GM23248 (cell line): ENCODE measurements at places on chromosomes 16 and 17. TPM values are rescaled to one million over a fixed set of nuclear protein-coding genes. Genes with fewer than 3 reads are reported as not detected.

- no peak for DNase-seq
These were observed 289.8 kb downstream of the MAF start for GRCh38 chr16:79310710-79311109.

DNA sequence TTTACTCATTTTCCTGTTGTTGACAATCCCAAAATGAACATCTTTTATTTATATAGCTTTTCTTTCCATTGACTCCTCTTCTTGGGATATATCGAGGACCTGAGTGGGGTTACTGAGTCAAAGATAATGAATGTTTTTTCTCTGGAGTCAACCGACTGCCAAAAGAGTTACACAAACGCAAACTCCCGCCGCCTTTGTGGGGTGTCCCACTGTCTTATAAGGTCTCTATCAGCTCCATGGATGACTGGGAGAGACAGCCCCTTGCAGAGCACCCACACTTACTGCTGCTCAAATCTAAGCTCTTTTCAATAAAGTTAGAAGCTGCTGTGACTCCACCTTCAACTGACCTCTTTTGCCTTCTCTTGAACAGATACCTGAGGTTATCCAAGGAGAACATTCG lies 25.2 kb downstream of the C16orf78 start:
- no peak for DNase-seq

- DNase-seq: no peak
These were observed 9.3 kb downstream of the CEP295NL start for GRCh38 chr17:78893684-78894083.

DNA sequence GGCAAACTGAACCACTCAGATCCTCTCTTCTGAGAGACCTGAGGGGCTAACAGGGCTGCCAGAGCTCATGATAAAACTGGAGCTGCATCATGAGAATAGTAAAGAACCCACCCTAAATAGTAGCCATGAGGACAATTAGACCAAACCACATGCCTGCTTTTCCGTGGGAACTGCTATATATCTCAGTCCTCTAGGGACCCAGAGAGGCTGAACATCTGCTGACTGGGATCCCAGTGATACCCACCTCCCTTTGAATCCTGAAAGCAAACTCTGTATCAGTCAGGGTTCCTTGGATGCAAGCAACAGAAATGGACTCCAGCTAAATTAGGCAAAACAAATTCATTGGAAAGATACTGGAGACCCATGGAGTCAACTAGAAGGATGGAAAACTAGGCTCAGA lies 6.5 kb downstream of the MT1X start:
- DNase-seq: peak; percentile 10

DNA sequence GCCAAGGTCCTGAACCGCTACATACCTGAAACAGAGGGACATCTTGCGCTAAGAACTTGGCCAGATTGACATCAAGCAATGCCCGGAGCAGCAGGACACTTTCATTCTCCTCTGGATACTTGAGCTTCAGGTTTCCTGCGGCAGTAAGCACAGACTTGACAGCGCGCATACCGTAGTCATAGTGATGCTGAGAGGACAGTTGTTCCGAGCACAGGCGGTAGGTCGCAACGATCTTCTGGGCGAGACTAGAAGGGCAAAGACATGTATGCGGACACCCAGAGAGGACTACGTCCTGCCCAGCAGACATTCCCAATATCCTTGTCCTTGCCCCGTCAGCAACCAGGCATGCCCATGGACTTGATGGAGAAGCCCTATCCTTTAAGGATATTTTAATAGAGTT lies 112.9 kb downstream of the DNAH3 start:
- no peak for DNase-seq

DNA sequence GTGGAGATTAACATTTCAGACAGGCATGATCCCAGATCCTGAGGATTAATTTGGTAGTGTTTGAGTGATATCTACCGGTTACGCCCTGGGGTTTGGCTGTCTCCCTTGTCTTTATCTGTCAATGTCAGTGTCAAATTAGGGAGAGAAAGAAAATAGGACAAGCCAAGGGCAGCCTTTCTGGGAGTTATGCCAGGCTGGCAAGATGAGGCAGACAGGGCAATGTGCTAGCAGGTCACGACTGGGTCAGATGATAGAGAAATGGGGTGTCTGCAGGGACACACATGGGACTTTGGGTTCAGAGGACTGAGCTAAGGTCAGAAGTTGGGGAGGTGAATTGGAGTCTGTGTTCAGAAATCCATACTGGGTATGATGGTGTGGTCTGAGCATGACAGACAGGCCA lies 27.4 kb upstream of the LYRM9 start:
- DNase-seq: no peak

DNA sequence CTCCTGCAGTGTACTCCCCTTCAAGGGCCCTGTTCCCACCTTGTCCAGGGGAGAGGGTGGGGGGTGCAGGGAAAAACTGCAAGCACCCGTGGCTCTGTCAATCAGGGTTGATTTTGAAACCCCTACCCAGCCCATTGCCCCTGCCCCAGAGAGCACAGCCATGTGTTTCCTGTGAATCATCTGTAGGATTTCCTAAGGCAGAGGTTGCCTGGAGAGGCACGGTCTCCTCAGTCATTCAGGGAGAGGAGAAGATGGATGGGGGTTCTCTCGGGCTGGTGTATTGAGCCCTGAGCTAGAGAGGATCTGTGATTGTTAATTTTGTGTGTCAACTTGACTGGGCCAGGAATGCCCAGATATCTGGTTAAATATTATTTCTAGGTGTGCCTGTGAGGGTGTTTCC lies 3.5 kb upstream of the AGRP start:
- DNase-seq: no peak

DNA sequence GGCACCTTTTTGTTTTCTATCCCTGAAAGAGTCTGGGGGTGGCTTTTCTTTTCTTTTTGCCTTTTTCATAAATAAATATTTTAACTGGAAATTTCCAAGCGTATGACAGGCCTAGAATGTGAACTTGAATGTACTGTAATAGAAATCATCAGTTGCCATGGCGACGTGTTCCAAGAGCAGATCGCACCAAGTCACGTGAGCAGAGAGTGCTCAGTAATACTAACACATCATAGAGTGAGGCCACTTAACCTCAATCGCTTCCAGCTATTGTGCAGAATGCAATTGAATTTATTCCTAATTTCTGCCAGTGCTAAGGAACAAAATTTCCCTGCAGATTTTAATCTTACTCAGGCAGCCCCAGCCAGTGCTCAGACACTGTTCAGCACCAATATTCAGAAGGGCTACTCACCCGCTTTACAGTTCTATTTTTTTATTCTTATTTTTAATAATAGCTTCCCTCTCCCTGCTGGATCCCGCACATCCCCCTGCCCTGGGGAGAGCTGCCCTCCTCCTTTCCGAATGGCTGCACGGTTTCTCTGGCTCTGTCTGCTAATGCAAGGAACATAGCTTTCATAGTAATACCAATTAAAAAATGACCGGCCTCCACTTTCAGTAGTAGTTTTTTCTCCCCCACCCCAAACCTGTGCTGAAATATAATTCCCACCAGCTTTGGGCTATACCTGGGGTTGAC lies 26.2 kb upstream of the PMFBP1 start:
- peak; percentile 91 for DNase-seq

DNA sequence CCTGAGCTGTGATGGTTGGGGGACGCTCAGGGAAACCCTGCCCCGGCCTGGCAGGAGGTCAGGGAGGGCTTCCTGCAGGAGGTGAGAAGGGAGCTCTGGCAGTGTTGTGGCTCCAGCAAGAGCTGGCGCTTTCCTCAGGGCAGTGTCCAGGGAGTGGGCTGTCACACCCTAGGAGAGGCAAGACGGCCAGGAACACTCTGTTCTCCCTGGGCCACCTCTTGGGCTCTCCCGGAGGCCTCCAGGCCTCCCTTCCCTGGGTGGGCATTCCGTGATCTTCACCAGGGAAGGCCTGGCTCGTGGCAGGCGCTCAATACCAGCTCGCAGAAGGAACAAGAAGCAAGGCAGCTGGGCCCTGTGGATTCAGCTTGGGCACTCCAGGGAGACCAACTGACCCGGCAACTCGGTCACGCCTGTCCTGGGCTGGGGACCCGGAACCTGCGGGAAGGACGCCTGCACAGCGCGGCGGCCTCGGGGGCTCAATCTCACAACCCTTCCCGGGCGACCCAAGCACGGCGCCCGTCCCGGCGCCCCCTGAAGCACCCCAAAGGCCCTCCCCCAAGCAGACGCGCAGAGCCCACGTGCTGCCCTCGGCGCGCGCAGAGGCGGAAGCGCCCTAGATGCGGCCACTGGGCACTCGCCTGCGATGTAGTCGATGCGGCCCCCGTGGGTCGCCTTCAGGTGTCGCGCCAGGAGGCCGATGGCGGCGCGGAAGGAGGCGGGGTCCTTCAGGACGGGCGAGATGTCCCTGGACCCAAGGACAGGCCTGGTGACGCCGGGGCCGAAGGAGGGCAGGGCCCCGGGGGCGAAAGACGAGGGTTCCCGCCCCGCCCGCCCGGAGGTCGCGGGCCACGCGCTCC lies 588 bp downstream of the APRT start:
- DNase-seq: peak; percentile 89

DNA sequence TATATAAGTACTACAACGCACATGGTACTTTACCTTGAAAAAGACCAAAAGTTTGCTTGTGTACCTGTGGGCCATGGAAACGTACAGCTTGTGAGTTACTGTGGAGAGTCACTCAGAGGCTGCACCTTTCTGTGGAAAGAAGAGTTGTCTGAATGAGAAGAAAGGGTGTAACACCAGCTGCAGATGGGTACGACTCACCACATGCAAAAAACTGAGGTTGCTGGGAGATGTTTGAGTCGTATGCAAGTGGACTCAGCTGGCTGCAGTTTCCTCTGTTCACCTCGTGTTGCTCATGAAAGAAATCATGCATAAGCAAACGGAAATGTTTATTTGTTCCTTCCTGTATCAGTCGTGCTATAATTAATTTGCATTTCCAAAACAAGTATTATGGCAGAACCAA lies 22.4 kb upstream of the DYNLRB2 start:
- peak; percentile 40 for DNase-seq

- peak; percentile 41 for DNase-seq
These were observed 15.5 kb upstream of the CDH15 start for GRCh38 chr16:89155851-89156739.

- peak; percentile 51 for DNase-seq
These were observed 21.1 kb upstream of the PHF12 start for GRCh38 chr17:28972437-28972836.

- no peak for DNase-seq
These were observed 20.2 kb downstream of the HIGD1B start for GRCh38 chr17:44867841-44868240.

GRCh38 chr17:45385331-45385997 lies 47.2 kb downstream of the ARHGAP27 start:
- peak; percentile 90 for DNase-seq

DNA sequence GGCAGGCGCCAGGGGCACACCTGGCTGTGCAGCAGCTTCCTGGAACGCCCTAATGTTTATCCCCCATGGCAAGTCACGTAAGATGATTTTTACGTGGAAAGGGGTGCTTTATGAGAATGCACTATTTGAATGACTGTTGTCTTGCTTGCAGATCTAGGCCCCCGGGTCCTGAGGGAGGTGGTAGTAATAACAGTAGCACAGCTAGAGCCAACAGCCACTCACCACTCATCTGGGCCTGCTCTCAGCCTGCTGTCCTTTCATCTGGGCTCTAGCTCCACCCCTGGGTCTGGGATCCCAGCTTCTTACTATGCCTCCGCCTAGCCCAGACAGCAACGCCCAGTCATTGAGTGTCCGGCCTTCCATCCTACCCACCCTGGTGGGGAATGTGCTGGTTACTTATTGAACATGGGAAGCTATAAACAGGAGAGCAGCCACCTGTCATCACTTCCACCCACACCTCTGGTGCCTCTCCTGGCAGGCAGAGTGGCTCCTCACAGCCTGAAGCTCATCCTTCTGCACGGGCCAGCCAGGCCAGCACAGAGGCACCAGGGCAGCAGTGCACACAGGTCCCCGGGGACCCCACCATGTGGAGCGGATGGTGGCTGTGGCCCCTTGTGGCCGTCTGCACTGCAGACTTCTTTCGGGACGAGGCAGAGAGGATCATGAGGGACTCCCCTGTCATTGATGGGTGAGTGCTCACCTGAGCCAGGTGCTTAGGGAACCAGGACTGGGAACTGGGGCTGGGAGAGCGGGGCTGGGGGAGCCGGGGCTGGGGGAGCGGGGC lies 16.6 kb downstream of the DPEP1 start:
- DNase-seq: no peak

DNA sequence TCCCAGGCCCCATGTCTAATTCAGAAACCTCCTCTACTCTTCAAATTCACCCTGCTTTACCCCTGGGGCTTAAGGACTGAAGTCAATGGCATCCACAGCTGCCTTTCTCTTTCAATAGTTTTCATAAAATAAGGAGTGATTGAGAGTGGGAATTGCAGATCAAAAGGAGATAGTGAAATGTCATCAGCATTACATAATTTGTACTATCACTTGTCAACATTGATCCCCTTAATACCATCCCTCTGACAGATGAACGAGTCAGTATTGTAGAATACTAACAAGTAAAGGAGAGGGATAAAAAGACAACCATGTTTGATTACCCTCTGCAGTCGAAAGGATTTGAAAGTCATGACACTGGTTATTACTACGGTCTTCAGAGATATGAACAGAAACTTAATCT lies 212.4 kb downstream of the TMEM114 start:
- no peak for DNase-seq

GRCh38 chr16:27595993-27596392 lies 46.0 kb downstream of the KATNIP start:
- DNase-seq: no peak

DNA sequence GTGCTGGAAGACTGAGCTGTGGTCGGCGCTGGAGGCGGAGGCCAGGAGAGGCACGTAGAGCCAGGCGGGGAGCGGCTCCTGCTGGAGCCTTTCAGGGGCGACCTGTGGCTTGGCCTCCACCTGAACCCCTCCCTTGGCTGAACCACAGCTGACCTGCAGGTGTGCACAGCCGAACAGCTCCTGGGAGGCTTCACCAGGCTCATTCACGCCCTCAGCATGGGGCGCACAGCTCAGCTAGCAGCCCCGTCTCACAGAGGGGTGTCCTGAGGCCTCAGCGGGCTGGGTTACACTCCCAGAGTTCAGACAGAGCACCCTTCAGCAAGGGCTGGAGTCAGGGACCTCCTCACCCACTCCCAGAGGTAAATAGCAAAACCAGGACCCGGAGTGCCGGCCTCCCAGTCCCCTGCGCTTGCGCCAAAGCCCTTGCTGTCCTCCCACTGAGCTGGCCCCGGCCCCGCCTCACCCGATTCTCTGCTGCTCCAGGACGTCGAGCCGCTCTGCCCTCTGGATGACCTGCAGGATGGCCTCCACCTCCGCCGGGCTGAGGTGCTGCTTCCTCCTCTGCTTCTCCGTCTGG lies 31.7 kb downstream of the RPH3AL start:
- no peak for DNase-seq

The SLC47A1 gene
- polyA plus RNA-seq: 0.76 and 1.1 TPM in 2 replicates

The ATAD5 gene
- polyA plus RNA-seq: 1.4 and 1.8 TPM in 2 replicates

The CCDC92B gene
- polyA plus RNA-seq: not detected in 2 replicates

The NPIPB6 gene
- polyA plus RNA-seq: 0.25 and 0.48 TPM in 2 replicates

The TAC4 gene
- polyA plus RNA-seq: not detected in 2 replicates

The RTN4RL1 gene
- polyA plus RNA-seq: not detected in 2 replicates

The HSD3B7 gene
- polyA plus RNA-seq: 40.2 and 40.9 TPM in 2 replicates

The NPTX1 gene
- polyA plus RNA-seq: 0.39 and 0.43 TPM in 2 replicates

The RIPOR1 gene
- 91.6 and 95.0 TPM in 2 replicates for polyA plus RNA-seq

The CDIPT gene
- polyA plus RNA-seq: 126 and 128 TPM in 2 replicates

The EIF3C gene
- polyA plus RNA-seq: 515 and 533 TPM in 2 replicates

The COX11 gene
- 38.2 and 38.9 TPM in 2 replicates for polyA plus RNA-seq

The EIF3CL gene
- polyA plus RNA-seq: 1.4 and 1.5 TPM in 2 replicates
